CD4-positive, alpha-beta T cell treated with Interleukin-6 for 4 hours (primary cell): ENCODE measurements at places on chromosomes 5 and 9.

DNA sequence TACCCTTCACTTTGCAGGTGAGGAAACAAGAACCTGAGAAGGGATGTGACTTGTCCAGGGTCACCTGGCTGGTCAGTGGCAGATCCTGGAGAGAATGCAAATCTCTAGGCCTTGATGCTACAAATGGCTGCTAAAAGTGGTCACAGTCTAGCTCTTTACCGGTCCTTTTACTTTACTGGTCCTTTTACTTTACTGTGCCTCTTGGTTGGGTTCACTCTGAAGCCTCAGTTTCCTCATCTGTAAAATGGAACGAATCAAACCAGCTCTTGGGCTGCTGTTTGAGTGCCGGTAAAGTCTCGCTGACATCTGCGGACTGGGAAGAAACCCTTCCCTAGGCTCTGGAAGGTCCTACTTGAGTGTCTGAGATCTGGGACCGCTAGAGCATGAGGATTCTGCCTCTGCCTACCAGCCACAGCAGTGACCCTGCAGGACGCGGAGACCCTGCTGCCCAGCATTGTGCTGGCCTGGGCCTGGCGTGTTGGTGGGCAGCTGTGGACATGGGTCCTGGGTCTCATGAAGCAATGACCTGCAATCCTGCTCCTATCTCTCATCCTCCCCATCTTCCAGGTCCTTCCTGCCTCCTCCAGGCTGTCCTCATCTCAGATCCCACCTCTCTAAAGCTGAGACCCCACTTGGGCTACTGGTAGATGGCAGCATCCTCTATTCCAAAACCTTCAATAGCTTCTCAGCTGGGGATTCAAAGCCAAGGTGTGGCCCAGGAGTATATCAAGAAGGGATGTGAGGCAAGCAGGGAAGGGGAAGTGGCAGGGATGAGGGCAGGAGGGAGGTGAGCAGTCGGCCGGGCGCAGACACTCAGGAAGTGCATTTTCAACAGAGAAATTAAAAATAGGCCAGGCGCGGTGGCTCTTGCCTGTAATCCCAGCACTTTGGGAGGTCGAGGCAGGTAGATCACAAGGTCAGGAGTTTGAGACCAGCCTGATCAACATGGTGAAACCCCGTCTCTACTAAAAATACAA, 13.3 kb downstream of the CORO2A start:
- no peak for DNase-seq

- no peak for DNase-seq
Observed at GRCh38 chr9:115978659-115979096, 174.9 kb upstream of the PAPPA start.

DNA sequence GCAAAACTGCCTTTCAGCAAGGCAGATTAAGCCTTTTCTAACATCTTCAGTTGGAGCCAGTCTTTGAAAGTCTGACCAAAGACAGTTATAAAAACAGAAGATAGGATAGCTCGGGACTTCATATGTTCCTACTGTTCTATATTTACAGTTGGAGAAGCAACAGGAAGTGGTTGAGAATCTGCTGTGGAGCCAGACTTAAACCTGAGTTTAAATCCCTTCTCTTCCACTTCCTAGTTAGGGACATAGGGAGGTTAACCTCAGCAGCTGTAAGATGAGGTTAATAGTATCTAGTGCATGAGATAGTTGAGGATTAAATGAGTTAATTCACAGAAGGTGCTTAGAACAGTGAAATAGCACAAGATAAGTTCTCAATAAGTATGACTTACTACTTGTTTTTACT, 84.5 kb upstream of the FREM1 start:
- DNase-seq, result no peak

DNA sequence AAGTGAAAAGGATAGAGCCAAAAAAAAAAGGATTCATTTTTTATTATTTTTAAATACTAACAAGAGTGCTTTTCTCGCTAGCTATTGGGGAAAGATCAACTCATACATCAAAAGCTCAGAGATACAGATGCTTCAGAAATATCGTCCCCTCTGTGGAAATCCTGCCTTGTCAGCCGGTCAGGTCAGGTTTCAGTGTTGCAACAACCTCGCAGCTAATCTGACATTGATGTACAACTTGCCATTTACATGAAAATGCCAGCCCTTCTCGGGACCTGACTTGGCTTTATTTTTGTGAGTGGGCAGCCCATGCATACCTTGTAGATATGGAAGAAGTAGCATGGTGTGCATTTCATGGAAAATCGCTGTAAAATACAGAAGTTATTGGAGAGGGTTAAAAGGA, 358.8 kb upstream of the ADAMTS16 start:
- DNase-seq, result no peak

DNA sequence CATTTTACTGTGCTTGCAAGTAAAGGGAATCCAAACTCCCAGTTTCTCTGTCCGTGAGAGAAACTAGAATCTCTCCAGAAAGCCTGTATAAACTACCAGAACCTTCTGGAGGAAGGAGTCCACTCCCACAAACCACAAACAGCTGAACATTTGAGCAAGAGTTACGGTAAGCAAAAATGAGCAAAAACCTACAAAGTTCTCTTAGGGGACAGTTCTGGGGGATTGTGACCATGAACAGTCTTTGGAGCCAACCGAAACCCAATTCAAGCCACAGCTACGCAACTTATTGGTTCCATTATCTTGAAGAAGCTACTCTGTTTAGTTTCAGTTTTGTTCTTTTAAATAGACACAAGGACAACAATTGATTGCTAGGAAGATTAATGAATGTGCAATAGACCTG, 330.6 kb downstream of the ASTN2 start:
- no peak for DNase-seq

DNA sequence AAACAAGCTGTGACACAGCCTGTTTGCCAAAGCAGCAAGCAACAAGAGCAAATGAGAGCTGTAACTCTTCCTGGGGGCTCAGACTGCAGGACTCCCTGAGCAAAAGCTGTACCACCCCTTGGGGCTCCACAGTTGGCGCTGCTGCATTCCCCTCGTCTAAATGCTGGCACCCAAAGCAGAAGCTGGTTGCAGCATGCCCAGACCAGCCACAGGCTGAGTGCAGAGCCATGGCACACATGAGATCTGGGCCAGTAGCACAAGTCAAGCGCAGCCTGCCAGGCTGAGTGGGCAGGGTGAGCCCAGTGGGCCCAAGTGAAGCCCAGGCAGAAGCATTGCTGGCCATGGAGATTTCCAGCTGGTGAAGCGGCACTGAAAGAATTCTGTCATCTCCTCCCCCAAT, 157.3 kb upstream of the GRAMD2B start:
- DNase-seq, result no peak

GRCh38 chr5:76794871-76795270, 24.0 kb upstream of the F2RL1 start:
- DNase-seq, result no peak

DNA sequence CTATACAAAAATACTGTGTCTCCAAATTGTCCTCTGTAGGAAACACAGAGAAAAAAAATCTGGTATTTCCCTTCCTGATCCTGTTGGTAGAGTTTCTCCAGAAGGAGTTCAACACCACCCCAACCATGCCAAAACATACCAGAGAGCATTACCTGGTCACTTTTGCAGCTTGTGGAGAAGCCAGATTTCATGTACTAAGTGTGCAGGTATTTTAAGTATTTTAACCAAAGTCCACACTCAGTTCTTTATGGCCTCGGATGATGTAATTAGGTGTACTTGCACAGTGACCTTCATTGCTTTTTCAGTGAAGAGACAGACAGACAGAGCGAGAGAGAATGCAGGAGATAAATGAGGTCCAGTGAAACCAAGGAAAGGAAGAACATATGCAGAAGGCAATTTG, 2046.8 kb upstream of the CDH9 start:
- no peak for DNase-seq

- DNase-seq, result no peak
Observed at GRCh38 chr5:55896663-55897062, 45.5 kb downstream of the IL31RA start.

- no peak for DNase-seq
Observed at GRCh38 chr9:36813154-36813553, 220.9 kb downstream of the PAX5 start.

- DNase-seq, result peak; percentile 72
Observed at GRCh38 chr5:42993516-42994245, 46.4 kb downstream of the ANXA2R start.

- DNase-seq, result peak; percentile 48
Observed at GRCh38 chr9:124894741-124895170, 32.8 kb downstream of the ARPC5L start.

- DNase-seq, result no peak
Observed at GRCh38 chr5:178685386-178686059, 44.9 kb downstream of the ZNF354A start.

DNA sequence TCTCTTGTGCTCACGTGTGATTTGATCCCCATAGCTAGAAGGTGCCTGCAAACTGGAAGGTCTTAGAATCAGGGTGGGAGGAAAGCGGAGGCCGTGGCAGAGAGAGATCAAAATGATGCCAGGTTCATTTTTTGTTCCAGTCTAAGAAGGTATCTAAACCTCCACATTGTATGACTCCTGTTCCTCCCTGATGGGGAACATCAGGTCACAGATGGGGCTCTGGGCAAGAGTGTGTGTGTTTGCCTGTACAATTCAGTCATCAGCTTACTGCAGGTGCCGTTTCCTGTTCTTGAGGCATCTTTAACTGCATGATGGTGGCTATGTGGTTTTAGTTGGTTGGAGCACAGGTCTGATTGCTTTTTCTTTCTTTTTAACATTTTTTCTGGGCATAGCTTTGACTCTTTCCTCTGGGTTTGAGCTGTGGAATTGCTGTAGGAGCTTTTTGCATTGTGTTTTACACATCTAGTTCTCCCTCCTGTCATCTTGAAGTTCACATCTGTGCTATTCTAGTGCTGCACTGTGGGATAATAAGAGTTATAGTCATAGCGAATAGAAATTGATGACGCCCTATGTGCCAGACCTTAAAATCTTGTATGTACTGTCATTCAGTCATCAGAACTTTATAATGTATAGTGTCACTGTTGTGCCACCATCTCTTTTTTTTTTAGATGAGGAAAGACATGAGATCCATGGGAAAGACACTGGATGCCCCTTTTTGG, 30.8 kb downstream of the ARHGAP26 start:
- peak; percentile 67 for DNase-seq

- DNase-seq, result no peak
Observed at GRCh38 chr9:17480966-17481365, 97.9 kb upstream of the SH3GL2 start.

DNA sequence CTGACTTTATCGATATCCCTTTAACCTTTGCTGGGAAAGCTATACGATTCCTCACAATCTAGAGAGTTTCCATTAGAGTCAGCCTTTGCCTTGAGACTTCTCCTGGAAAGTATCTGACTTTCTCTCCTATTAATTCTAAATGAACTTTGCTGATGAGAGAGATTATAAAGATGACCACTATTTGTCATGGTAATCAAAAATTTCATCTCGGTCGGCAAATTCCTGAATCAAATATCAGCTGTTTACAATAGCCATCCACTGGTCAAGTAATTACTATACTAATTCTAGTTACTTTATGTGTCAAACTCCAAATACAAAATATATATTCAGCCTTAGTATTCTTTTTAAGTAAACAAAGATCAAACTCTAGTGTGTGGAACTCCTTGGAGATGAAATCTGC, 164.4 kb upstream of the ITGA1 start:
- no peak for DNase-seq

GRCh38 chr9:87765521-87765920, 39.6 kb downstream of the CTSL start:
- no peak for DNase-seq

DNA sequence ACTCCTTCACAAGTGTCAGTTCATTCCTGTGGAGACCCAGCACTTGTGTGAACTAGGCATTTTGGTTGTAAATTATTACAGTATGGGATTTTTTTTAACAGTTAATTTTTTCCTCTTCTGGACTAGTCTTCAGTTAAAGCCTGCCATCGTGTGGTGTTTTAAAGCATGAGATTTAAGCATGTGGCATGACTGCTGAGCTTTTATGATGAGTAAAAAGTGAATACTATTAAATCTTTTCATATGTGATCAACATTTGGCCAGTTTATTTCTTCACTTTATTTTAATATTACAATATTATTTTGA, 25.0 kb downstream of the LMNB1 start:
- peak; percentile 17 for DNase-seq

GRCh38 chr9:96585426-96585825, 34.2 kb downstream of the CDC14B start:
- DNase-seq, result no peak

- DNase-seq, result peak; percentile 35
Observed at GRCh38 chr9:99058964-99059921, 45.7 kb upstream of the TGFBR1 start.

- no peak for DNase-seq
Observed at GRCh38 chr9:112076814-112077213, 98.3 kb downstream of the SUSD1 start.

GRCh38 chr5:93777620-93778019, 36.2 kb upstream of the POU5F2 start:
- no peak for DNase-seq

- DNase-seq, result no peak
Observed at GRCh38 chr5:158117467-158118160, 258.7 kb upstream of the CLINT1 start.

DNA sequence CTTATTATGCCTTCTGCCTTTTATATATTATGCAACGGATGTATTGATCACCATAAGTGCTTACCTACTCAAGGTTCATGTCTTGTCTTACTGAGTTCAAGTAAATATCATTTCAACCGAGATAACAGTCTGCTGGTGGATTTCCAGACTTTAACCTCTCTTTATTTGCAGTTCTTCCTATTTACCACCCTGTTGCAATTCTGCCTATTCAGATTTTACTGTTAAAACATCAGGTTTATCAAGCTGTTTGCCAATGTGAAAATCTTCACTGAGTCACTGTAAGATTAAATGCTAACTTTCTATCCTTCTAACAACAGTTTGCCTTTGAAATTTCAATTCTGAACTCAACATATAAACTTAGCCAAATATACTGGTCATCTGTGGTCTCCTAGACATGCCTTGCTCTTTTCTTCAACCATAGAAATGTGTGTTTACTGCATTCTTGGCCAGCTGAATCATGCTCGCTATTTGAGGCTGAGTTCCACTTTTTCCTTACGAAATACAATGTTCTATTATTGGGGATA, 471.7 kb upstream of the RORB start:
- DNase-seq, result no peak

DNA sequence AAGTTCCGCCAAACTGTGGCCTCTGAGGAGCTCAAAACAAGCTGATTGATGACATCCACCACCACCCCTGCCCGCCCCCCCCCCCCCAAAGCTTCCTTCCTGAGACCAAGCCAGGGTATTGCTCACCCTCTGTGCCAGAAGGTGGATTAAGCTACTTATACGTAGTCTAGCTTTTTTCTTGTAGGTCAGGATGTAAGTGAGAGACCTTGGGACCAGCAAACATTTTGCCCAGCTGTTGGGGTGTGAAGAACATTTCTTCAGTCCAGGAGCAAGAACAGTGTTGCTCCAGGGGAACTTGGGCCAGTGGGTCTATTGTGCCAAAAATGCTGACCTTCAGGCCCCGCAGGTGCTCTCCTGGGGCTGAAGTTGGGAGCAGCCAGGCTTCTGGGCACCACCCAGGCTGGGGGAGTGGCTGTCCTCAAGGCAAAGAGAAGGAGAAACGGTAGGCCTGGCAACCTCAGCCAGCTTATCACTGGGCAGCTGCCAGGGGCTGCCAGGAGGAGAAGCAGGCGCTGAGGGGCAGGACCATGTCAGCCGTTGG, 18.0 kb downstream of the NEURL1B start:
- no peak for DNase-seq

GRCh38 chr5:82211855-82212572, 66.1 kb downstream of the RPS23 start:
- no peak for DNase-seq

- no peak for DNase-seq
Observed at GRCh38 chr5:174172152-174172551, 126.6 kb downstream of the NSG2 start.
